ENCODE measurements at places on chromosomes 13 and 19.

DNA sequence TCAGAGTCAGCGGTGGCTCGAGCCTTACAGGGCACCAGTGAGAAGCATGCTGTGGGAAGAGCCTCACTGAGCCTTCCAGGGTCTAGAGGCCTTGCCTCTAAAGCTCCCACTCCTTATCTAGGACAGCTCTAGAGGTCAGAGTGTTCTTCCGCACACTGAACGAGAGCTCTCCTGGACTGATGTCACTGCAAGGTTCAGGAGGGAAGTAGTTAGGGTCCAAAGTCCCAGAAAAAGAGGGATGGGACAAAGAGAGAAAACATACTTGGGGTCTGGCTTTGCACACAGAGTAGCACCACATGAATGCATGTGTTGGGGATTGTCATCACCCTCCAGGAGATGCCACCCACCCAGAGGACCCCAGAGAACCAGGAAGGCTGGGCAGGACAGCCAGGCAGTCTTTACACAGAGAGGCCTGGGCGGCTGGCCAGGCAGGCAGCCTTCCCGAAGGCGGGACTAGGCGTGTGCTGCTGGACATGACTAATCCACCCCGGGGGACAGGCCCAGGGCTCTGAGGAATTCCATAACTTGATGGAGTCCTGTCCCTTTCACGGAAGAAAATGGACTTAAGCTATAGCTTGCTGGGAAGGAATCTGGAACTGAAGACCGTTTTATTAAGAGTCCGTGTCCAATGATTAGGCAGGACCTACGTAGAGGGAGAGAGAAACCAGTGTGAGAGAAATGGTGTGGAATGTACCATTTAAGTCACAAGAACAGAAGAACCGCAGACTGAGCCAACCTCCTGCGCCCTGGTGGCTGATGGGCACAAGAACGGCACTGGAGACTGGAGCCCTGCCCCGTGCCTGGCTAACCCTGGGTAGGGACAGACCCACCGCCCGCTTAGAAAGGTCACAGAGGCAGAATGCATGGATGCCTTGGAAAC is 16.6 kb upstream of the EPHX3 start:
- peak; percentile 92 for DNase-seq

- DNase-seq: no peak
Observed at GRCh38 chr19:34666958-34667265, 10.0 kb downstream of the SCGB2B2 start.

GRCh38 chr13:40784540-40784939 is 4.9 kb upstream of the SLC25A15 start:
- DNase-seq: no peak

DNA sequence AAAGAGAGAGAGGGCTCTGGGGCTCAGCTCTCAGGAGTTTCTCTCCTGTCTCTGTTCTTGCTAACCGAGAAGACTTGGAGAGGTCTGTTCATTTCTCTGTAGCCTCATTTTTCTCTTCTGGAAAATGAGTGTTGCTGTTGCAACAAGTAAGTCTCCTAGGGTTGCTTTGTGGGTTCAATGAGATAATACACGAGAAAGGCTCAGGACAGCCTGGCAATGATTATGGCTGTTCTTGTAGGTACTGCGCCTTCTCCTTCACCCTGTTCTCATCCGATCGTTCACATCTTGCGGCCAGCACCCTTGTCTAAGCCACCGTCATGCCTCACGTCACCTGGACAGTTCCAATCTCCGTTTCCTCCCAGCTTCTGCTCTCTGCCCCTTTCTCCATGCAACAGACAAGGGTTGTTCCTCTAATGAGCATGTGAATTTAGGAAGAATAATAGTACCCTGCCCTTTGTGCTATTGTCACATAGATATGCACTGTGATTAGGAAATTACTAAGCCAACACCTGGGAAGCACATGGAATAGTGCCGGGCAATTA is 4.2 kb downstream of the C5AR1 start:
- DNase-seq: no peak

DNA sequence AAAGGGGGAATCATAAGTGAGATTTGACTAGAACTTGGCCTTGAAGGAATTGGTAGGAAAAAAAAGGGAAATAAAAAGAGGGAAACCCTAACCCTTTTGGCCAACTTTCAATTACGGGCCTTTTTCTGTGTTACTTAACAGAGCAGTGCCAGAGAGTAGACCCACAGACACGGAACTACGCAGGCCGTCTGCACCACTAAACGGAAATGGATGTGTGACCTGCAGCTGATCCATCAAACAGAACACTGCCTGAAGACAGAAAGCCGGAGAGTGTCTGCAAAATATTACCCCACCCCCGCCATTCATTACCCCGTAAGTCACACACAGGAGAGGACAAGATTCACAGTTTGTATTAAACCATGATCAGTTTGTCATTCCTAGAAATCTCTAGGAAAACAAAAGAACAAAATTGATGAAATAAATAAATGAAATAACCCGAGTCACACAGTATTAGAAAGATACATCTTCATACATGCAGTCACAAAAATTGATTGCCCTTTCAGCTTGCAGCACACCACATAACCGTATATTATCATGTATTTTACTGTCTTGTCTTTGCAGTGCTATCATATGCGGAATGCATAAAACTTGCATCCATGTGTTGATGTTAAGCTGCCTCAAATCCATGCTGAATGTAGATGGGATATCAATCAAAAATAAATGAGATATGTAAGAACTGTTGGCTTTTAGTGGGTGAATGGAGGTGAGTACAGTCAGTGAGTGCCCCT is 424.7 kb downstream of the IRS2 start:
- no peak for DNase-seq

DNA sequence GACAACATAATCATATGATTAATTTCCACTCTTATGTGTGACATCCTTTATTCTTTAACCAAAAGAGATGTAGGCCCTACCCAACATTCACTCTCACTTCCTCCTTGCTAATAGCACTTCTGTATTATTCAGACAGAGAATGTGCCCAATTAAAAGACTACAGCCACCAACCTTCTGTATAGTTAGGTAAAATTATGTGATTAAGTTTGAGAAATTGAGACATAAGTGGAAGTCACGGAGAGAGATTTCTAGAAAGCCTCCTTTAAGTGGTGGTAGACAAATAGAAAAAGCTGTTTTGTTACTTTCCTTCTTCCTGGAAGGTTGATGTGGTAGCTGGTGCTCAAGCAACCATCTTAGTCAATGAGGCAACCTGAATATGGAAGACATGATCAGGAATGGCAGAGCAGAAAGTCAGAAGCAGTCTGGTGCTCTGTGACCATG is 14.8 kb downstream of the EPSTI1 start:
- no peak for DNase-seq

- no peak for DNase-seq
Observed at GRCh38 chr13:81012031-81012430, 671.1 kb upstream of the SPRY2 start.

DNA sequence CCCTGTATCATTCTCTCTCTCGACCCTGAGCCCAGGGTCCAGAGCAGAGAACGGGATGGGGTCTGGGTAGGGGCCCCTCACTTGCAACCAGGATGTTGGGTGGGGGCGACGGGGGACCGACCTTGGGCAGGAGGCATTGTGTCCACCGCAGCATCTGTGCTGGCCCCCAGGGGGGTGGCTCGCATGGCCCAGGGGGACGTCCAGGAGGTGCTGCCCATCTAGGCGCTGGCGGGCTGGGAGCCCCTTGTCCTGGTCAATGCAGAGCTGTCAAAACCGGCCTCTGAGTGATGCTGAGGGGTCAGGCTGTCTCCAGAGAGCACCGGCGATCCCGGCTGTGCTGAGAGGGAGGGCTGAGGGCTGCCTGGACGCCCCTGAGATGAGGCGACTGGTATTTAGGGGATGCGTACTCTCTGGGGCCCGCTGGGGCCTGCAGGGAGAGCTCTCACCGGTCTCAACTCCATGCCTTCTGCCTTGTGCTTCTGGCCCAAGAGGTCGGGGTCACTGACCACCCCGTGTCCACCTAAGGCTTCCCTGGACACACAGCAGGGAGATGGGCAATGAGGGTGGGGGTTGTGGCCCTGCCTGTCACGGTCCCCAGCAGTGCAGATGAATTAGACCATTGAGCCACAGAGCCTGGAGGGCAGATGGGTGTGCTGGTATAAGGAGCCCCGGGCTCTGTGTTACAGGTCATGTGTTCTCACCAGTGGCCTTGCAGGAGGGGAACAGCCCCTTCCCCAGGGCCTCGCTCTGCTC is 8.6 kb downstream of the RPS9 start:
- DNase-seq: no peak

GRCh38 chr13:45700971-45701900 is 884 bp upstream of the CBY2 start:
- no peak for DNase-seq

GRCh38 chr19:1222394-1222793 is 15.4 kb downstream of the CBARP start:
- no peak for DNase-seq
